Activated CD4-positive, CD25-positive, alpha-beta regulatory T cell treated with anti-CD3 and anti-CD28 coated beads, Interleukin-2, amount 50 U/mL, for 16 hours (primary cell): ENCODE measurements at places on chromosomes 12 and 14.

- DNase-seq: peak; percentile 15
These were observed 10.9 kb downstream of the ZNF664 start for GRCh38 chr12:123983822-123984485.

GRCh38 chr12:77299001-77299400 lies 233.6 kb upstream of the E2F7 start:
- DNase-seq: no peak

GRCh38 chr14:55306938-55307589 lies 35.8 kb downstream of the FBXO34 start:
- DNase-seq: no peak

DNA sequence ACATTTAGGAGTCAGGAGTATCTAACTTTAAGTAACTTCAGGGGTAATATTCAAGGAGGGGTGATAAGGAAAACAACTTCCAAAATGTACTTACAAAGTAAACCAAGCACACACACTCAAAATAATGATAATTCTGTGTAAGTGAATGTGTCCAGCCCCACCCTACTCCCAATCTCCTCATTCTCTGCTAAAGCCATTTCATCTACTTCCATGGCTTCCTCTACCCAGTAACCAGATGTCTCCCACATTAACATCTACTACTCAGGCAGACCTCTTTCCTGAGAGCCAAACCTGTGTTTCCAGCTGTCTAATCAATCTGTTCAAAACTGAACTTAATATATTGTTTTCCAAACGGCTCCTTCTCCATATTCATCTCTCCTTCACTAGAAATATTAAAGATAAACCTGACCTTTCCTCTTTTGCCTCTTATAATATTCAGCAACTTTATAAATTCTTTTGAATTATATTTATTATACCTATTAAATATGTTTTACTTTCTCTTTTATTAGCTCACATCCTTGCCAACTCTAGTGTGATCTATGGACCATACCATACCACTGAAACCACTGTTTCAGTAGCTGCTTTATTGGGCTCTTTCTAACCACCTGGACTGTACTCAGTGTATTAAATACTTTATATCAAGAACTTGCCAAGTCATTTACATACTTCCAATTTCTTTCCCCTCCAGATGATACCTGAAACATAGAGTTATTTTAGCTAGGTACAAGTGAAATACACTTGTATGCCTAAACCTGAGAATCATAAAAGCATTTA lies 170.7 kb downstream of the PPFIA2 start:
- no peak for DNase-seq

GRCh38 chr12:30936036-30936435 lies 9.5 kb downstream of the TSPAN11 start:
- no peak for DNase-seq

DNA sequence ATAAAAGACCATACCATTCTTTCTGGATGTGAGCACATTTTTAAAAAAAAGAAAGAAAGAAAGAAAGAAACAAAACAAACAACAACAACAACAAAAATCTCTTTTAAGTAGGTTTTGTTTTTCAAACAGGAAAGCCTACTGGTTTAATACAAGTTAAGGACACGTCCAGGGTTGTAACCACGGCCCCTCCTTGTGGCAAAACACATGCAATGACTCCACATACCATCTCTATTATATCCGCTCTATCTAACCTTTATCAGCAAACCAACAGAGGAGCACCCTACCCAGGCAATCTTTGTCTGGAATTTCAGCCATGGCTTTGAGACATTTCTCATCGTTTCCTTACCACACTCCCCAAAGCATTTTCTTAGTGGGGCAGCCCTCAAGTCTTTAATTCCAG lies 360.5 kb upstream of the TMPO start:
- DNase-seq: no peak

- no peak for DNase-seq
These were observed 58.9 kb downstream of the FBXO34 start for GRCh38 chr14:55329999-55330710.

DNA sequence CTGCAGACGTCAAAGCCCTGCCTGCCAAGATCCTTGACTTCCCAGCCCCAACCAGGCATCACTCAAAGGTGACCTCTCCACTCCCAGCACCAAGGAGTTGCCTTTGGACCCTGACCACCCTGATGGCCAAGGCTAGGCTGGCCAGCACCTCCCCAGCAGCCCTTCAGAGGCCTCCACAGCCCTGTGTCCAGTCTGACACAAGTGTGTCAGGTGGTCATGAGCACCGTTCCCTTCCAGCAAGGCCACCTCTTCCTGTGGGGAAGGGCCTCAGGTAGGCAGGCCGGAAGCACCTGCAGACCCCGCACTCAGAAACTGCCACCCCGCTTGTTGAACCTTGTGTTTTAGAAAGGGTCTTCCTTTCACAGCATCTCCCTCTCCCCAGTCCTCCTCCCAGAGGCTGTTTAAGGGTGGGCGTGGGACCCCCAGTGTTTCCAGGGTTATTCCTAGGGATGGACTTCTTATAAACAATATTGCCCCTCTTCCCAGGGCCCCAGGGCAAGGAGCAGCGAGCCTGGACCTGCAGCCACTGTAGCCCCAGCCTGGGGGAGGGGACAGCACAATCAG lies 13.2 kb upstream of the INF2 start:
- no peak for DNase-seq

DNA sequence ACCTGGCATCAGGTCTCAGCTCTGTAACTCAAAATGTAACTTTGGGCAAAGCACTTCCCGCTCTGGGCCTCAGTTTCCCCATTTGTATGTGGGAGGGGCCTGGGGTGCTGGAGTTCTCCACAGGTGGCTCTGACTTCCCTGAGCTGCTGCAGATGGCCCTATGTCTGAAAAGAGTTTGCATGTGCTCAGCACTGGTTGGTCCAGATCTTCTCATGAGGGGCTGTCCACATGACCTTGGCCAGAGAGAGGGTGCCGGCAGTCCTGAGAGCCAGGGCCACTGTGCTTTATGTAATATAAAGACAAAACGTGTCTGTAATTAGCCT lies 7.2 kb upstream of the CACNA2D4 start:
- DNase-seq: no peak

- DNase-seq: no peak
These were observed 493.3 kb downstream of the APAF1 start for GRCh38 chr12:99138393-99138792.

DNA sequence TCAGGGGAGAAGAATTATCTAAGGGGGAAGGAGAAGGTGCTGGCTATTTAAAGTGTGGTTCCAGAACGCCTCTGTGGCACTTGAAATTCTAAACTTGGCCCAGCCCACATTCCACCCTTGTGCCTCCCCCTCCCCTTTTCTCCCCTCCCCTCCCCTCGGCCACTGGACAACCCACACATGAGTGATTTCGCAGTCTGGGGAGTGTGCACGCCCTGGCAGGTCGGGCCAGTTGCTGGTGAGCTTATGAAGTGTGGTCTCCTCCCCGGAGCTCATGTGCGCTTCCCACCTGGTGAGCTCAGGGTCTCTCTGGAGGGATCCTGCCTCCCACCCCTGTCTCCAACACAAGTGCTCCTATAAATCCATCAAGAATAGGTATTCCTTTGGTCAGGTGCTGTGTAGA lies at the start of gene SLC6A13:
Gene SLC6A13, minus strand, starts transcription at position 20 of the 400 bp plus-strand sequence. CDS start 2,784 bp downstream, outside the sequence.
- no peak for DNase-seq

- no peak for DNase-seq
These were observed 87.4 kb downstream of the OTOGL start for GRCh38 chr12:80186727-80187217.

DNA sequence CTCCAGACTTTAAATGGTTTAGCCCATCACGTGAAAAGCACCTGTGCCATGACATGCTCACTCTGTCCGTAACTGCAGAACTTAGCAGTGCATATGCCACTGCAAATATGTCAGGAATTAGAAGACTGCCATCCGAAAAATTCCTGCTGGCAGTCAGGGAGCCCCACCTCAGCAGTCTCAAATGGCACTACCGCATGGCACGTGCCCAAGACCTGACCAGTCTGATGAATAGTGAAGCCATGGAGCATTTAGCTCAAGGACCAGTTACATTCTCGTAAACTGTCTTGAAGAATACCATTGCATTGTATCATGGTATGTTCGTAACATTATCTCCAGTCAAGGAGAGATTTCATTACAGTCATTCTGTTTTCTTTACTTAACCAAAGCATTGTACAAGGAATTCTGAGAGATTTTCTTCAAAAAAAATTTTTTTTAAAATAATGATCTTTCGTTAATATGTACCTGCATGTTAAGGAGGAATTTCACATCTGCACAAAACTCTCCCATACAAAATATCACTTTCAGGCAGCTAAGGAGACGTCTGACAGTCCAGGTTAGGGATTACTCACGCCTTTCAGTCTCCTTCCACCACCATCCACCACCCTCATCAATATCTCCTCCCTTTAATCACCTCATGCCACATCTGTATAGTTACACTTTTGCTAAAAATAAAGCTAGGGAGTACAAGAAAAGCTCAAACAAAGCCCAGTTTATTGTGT lies 138.5 kb downstream of the ANO2 start:
- no peak for DNase-seq

GRCh38 chr12:124778411-124778810 lies 85.3 kb downstream of the SCARB1 start:
- no peak for DNase-seq

GRCh38 chr12:69042970-69043369 lies 110.0 kb upstream of the CPM start:
- DNase-seq: no peak

DNA sequence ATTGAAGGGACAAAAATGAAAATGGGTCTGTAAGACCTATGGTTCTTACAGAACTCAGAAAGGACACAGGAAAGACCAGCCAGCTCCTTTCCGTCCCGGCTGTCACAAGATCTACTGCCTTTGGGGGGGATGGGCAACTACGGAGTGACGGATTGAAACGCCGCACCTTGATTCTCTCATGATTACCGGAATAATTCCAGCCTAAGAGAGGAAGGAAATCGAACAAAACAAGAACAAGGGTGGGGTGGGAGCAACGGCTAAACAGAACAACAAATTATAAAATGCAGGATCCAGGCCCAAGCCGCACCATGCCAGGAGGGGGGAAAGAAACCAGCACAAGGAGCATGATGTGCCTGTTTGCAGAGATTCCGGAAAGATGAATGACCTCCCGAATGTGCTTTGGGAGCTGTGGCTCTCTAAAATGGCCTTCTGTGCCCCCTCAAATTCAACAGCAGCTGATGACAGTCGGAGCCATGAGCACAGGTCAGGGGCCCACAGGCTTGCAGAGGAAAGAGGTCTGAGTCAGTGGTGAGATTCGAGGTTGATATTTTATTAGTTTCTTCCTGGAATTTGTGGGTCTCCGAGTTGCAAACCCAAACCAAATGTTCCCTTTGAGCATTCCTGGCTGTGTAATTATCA lies 72.1 kb downstream of the SPRING1 start:
- DNase-seq: no peak

DNA sequence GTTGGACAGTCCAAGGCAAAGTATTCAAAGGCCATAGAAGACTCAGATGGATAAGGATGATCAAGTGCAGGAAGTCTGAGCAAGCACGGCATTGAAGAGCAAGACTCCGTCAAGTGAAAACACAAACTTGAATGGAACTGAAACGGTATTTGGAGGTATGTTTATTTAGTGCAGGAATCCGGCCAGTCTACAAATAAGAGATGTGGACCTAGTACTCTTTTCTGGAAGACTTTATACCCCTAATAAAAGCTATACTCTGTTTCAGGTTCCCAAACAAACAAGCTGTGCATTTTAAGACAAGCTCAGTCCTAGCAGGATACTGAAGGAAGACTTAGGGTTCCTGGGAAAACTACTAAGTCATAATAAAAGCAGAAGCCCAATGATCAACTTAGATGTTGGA lies 100.8 kb upstream of the NEDD1 start:
- DNase-seq: no peak

GRCh38 chr12:107581619-107582015 lies 104.0 kb upstream of the PWP1 start:
- no peak for DNase-seq

DNA sequence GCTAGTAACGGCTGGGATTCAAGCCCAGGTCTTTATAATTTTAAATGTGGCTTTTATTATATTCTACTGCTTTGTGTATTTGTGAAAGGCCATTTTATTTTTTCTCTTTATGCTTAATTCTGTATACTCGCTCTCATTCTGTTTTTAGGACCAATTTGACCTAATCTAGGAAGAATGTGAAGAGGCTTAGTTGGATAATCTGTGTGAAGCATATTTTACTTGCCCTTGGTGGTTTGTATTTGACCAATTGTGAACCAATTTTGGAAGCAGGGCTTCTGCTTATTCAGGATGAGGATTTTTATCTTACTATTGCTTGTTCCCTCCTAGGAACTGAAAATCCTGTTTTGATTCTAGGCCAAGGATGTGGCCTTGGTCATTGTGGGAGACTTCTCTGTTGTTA lies 113.1 kb downstream of the TTC6 start:
- no peak for DNase-seq

DNA sequence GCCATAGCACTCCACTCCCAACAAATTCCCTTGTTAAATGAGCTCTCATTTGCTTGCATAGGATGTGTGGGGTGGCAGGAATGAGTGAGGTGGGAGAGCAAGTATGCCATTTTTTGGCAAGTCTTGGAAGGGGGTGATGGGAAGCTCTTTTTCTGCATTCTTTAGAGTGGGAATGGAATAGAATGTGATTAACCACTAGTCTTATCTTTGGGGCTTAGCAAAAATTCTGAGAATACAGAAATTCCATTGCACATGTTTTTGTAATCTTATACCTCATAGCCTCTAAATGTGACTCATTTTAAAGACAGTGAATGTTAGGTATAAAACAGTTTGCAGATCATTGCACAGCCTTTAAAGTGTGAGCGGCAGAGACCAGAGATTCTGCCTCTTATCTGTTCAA lies 28.4 kb upstream of the NEDD1 start:
- DNase-seq: no peak

GRCh38 chr14:64225151-64225757 lies 68.9 kb downstream of the ESR2 start:
- DNase-seq: no peak

GRCh38 chr12:132690112-132690511 lies 2.7 kb downstream of the PXMP2 start:
- no peak for DNase-seq

DNA sequence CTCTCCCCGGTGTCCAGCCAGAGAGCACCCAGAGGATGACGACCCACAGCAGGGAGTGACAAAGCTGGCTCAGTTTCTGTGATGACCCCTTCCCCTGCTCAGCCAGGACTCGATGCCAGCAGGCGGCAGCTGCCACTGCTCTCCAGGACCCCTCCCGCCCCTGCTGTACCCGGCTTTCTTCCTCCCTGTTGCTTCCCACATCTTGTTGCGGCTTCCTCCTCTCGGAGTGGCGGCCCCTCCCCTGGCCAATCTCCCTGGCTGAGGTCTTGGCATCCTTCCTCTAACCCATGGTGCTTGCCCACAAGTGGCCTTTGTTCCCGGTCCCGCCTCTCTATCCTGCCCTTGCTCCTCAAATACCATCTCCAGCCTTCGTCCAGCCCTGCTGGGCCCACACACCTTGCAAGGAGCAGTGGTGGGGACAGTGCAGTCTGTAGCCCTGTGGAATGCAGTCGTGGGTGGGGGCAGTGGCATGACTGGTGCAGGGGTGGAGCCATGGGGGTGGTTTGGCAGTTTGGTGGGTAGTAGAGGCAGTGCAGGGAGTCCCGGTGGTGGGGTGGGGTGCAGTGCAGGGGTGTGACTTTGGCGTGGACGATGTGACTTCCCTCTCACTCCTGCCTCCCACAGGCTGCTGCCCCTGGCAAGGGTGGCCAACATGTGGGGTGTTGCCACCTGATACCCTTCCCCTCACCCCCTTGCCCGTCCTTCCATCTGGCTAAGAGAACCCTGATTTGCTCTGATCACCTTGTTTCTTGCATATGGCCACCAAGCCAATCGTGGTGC lies 16.3 kb upstream of the BEGAIN start:
- no peak for DNase-seq

- DNase-seq: no peak
These were observed 116.2 kb downstream of the EGLN3 start for GRCh38 chr14:33834466-33835260.
